ENCODE measurements at places on chromosomes 12 and 14. TPM values are rescaled to one million over a fixed set of nuclear protein-coding genes. Genes with fewer than 3 reads are reported as not detected.
A peak's percentile ranks its signal among the peaks of the same experiment; 100 is the strongest.

DNA sequence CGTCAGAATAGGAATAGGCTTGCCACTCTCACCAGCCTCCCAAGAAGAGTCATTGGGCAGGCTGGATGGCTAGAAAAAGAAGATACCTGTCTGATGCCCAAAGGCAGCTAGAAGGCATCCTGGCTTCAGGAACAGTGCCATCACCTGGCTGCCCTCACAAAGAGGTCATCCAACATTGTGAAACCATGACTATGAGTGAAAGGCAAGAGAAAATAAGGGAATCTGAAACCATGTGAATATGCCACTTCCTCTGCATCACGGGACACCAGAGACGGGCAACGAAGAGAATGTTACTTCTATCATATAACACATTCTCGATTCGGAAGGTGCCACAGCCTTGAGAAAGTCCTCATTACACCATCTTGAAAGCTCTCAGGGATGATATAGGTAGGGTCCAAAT, 182.0 kb downstream of the DAD1 start:
- no peak for DNase-seq
- H3K4me3 ChIP-seq = no peak overlapping the region
- H3K27ac ChIP-seq = no peak overlapping the region
- H3K4me1 ChIP-seq = no peaks in the 10 kb centered on the region
- no peaks in the 10 kb centered on the region for H3K36me3 ChIP-seq

DNA sequence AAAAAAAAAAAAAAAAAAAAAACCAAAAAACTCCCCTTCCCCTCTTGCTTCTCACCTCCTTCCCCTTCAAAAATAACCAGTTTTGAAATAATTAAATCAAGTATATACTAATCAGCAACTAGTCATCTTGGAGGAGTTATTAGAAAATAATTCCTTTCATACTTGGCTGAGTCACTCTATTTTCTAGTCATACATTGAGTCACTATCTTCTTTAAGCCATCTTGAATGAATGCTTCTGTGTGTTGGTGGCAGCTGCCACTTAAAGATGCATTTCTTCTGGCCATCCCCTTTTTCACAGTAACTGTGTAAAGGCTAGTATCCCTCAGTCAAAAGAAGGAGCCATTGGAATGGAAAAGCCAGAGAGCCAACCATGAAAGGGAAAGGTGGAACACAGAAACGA, 84.2 kb upstream of the TMEM263 start:
- no peaks in the 10 kb centered on the region for H3K27me3 ChIP-seq
- no peaks in the 10 kb centered on the region for H3K4me1 ChIP-seq
- no peaks in the 10 kb centered on the region for H3K36me3 ChIP-seq
- no peak overlapping the region for H3K27ac ChIP-seq
- no peak overlapping the region for H3K4me3 ChIP-seq

- H3K4me3 ChIP-seq = no peak overlapping the region
- peaks cover 24% of the 10 kb centered on the region for H3K36me3 ChIP-seq
- H3K27ac ChIP-seq = no peak overlapping the region
- H3K4me1 ChIP-seq = no peaks in the 10 kb centered on the region
- H3K27me3 ChIP-seq = no peaks in the 10 kb centered on the region
These were observed 183.6 kb downstream of the FBXL14 start for GRCh38 chr12:1410794-1411193.

The RTN1 gene
- total RNA-seq = 0.92 TPM

DNA sequence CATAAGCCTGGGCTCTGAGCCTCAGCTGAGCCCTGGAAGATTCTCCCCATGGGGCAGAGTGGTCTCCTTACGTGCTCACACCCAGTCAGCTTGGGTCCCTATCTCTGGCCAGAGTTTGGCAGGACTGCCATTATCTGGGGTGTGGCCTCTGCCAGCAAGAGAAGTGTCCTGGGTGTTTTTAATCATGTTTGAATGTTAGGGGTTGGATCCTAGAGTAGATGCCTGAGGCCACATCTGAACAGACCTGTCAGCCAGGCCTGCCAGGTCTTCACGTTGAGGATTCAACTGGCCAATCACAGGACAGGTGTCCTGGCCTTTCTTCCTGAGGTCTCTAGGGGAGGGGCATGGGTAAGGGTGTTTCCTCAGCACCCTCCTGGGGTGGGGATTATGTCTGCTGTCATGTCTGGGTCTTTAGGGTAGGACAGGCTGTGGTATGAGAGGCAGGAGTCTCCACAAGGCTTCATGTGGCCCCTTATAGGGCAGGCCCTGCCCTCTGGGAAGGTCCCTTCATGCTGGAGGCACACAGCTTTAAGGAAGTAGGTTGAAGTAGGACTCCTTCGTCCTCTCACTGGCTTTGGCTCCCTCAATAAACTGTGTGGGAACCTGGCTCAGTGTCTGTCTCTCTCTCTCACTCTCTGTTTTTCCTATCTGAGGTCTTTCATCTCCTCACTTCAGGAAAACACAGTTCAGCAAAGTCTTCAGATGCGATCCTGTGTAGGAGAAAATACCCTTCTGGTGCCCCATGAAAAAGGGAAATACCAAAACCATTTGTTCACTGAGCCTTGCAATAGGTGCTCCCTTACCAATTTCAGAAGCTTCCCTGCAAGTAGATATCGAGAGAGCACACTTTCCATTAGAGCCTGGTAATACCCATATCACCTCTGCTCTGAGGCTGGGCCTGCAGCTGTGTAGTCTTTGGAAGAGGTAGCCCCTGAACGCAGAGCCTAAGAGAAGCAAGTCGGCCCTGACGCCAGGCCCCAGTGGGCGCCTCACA, 6.7 kb upstream of the FITM1 start:
- H3K27me3 ChIP-seq = no peaks in the 10 kb centered on the region
- DNase-seq = no peak
- H3K4me3 ChIP-seq = no peak overlapping the region
- H3K36me3 ChIP-seq = peaks cover 51% of the 10 kb centered on the region

DNA sequence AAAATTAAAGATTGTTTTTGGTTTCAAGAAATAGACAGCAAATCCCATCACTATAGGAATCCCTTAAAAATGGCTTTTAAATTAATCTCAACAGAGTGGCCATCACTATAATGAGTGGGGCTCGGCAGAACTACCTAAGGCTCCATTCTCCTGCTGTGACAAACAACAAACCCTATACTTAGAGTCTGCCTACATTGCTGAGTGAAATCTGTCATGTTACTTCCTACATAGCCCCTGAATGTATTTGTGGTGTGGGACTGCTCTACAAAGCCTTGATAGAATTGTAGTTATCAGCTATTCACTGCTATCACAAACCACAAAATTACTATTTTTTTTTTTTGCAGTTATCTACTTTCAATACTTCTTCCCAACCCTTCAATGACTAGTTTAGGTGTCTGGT, 538.7 kb upstream of the ATXN7L3B start:
- DNase-seq = no peak
- no peaks in the 10 kb centered on the region for H3K27me3 ChIP-seq
- no peaks in the 10 kb centered on the region for H3K4me1 ChIP-seq
- no peak overlapping the region for H3K4me3 ChIP-seq
- no peaks in the 10 kb centered on the region for H3K36me3 ChIP-seq

DNA sequence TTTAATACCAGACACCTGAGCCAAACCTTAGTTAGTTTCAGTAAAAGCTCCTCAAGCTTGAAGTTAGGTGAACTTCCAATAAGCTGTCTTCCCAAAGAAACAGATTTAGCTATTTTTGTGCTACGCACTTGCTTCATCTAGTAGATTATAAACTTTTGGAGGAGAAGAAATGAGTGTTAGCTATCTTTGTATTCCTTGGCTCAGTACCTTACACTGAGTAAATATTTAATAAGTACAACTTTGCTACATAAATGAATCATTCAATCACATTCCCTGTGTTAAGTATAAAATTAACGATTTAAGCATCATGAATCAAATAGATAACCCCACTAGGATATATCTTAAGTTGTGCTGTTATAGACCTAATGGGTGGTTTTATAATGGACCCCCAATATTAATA, 307.0 kb downstream of the PCNX1 start:
- H3K4me3 ChIP-seq = no peak overlapping the region
- peaks cover 8% of the 10 kb centered on the region for H3K36me3 ChIP-seq
- no peak overlapping the region for H3K27ac ChIP-seq

DNA sequence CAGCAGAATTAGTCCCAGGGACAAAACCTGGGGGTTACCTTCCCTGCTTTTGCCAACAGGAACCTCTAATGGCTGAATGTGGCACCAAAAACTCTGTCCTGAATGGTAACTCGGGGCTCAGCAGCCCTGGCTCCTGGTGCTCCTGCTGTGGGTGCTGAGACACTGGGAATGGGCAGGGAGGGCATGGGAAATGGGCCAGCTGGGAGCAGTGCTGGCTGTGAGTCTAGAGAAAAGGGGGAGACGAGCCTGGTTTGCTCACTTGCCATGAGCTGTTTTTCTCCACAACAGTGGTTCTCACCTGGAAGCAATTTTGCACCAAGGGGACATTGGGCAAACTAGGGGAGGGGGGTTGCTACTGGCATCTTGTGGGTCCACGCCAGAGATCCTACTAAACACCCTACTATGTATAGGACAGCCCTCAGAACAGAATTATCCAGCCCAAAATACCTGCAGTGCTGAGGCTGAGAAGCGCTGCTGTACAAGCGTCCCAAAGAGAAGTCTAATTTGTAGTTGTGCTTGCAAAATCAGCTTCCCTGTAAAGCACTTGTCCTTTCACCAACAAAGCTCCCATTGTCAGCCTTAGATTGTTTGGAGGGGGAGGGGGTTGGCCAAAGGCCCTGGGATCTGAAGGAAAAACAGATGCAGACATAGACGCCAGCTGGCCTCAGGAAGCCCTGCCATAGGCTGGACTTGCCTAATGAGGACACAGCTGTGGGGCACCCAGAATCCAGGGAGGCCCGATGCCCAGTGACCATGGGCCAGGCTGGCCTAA, 3.6 kb downstream of the LRRC74A start:
- no peak overlapping the region for H3K4me3 ChIP-seq
- no peak overlapping the region for H3K27ac ChIP-seq
- H3K27me3 ChIP-seq = no peaks in the 10 kb centered on the region
- H3K4me1 ChIP-seq = no peaks in the 10 kb centered on the region
- DNase-seq = no peak

The CISTR gene
- total RNA-seq = not detected

- H3K27me3 ChIP-seq = no peaks in the 10 kb centered on the region
- H3K4me1 ChIP-seq = no peaks in the 10 kb centered on the region
- DNase-seq = no peak
- H3K4me3 ChIP-seq = no peak overlapping the region
- peaks cover 6% of the 10 kb centered on the region for H3K36me3 ChIP-seq
These were observed 318.9 kb downstream of the SNAPC1 start for GRCh38 chr14:62081012-62081612.

DNA sequence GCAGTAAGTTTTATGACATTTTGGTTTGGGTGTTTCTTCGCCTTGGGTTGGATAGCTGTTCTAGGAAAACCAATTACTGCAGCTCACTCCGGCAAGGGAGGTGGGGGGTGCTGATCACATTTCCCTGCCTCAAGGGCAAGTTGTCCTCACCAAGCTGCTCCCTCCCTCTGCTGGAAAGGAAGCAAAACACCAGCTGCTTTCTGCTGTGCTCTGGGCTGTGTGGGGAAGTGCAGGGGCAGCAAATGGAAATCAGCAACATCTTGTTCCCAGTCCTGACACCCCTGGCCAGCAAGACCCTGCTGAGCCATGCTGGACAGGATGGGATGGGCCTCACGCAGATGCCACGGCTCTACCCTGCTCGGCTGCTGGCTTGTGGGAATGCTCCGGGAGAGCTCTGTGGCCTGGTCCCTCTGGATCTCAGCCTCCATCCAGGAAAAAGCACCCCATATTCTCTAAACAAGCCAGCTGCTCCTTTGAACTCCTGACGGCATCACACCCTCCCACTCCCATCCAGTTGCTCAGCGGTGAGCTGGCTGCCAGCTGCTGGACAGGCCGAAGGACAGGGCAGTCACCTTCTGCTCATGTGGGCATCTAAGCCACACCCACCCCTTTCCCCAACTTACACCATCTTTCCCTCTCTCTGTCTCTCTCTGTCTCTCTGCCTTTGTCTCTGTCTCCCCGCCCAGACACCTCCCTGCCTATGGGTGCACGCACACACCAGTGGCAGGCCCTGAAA, 52.4 kb upstream of the EIF5 start:
- no peaks in the 10 kb centered on the region for H3K36me3 ChIP-seq
- no peak overlapping the region for H3K4me3 ChIP-seq
- no peaks in the 10 kb centered on the region for H3K27me3 ChIP-seq
- no peak overlapping the region for H3K27ac ChIP-seq

The B4GALNT1 gene
- total RNA-seq = 2.6 TPM

The LRP1 gene
- total RNA-seq = 98.4 TPM

GRCh38 chr14:59677771-59678231, 101.2 kb upstream of the CCDC175 start:
- no peaks in the 10 kb centered on the region for H3K4me1 ChIP-seq
- no peak overlapping the region for H3K4me3 ChIP-seq
- no peaks in the 10 kb centered on the region for H3K36me3 ChIP-seq
- DNase-seq = no peak
- H3K27ac ChIP-seq = no peak overlapping the region

The TAMALIN gene
- total RNA-seq = 1.2 TPM

The NPAS3 gene
- total RNA-seq = 0.17 TPM

The NRXN3 gene
- 1.5 TPM for total RNA-seq

The KRT71 gene
- total RNA-seq = not detected

- H3K27me3 ChIP-seq = no peaks in the 10 kb centered on the region
- H3K4me1 ChIP-seq = no peaks in the 10 kb centered on the region
- H3K36me3 ChIP-seq = peaks cover 11% of the 10 kb centered on the region
These were observed 241.6 kb downstream of the LRIG3 start for GRCh38 chr12:58678753-58679152.

The BCL11B gene
- total RNA-seq = 4.9 TPM

The TUNAR gene
- total RNA-seq = 26.2 TPM

DNA sequence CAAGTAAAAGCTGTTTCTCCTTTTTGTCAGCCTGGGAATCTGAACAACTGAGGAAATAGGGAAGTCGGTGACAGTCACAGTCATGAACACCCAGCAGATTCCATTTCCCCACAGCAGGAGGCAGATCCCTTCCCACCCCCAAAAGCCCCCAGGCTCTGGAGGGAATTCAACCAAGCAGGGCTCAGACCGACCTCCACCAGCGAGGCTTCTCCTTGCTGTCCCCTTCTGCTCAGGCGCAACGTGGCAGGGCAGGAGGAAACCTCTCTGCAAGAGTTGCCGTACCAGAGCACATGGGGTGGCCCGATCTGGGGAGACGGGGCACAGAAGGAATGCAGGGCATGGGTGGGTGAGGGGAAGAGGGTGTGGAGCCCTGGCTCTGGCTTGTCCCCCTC, 319 bp downstream of the GALNT6 start:
- H3K4me1 ChIP-seq = peaks cover 8% of the 10 kb centered on the region
- peaks cover 9% of the 10 kb centered on the region for H3K36me3 ChIP-seq
- H3K27me3 ChIP-seq = no peaks in the 10 kb centered on the region
- peak overlapping the region; percentile 90 for H3K4me3 ChIP-seq
- DNase-seq = no peak
- H3K27ac ChIP-seq = no peak overlapping the region

GRCh38 chr14:35399083-35399937, 5.2 kb downstream of the NFKBIA start:
- no peak for DNase-seq
- peaks cover 6% of the 10 kb centered on the region for H3K4me1 ChIP-seq
- peaks cover 43% of the 10 kb centered on the region for H3K36me3 ChIP-seq
- no peaks in the 10 kb centered on the region for H3K27me3 ChIP-seq
- no peak overlapping the region for H3K27ac ChIP-seq

The KERA gene
- not detected for total RNA-seq

The SLC5A8 gene
- 0.07 TPM for total RNA-seq

DNA sequence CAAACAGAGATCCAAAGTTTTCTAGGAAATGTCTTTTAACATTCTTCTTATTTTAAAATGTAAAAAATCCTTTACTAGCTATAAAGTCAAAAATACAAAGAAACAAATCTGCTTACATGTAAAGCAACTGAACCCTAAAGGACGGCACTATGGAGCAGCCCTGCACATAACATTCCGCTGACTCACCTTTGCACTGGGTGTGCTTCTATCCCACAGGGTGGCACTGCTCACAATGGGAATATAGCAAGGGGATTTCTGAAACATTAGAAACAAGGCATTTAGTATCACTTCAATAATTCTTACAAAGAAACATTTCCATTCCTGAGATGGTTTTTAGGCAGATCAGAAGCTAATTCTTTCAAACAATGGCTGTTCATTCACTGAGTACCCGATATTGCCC, 94.3 kb downstream of the C12orf42 start:
- no peaks in the 10 kb centered on the region for H3K36me3 ChIP-seq
- H3K27ac ChIP-seq = no peak overlapping the region
- no peaks in the 10 kb centered on the region for H3K27me3 ChIP-seq
- peak; percentile 52 for DNase-seq

All from H9 (cell line).